Vagina (tissue), 2 donors: ENCODE measurements at places on chromosomes 2 and 18.
A peak's percentile ranks its signal among the peaks of the same experiment; 100 is the strongest.

GRCh38 chr2:62757029-62757428, 51.5 kb downstream of the EHBP1 start:
- no peak overlapping the region for H3K27ac ChIP-seq
- no peak overlapping the region for H3K4me3 ChIP-seq
- no peaks in the 10 kb centered on the region for H3K27me3 ChIP-seq
- no peak for DNase-seq

DNA sequence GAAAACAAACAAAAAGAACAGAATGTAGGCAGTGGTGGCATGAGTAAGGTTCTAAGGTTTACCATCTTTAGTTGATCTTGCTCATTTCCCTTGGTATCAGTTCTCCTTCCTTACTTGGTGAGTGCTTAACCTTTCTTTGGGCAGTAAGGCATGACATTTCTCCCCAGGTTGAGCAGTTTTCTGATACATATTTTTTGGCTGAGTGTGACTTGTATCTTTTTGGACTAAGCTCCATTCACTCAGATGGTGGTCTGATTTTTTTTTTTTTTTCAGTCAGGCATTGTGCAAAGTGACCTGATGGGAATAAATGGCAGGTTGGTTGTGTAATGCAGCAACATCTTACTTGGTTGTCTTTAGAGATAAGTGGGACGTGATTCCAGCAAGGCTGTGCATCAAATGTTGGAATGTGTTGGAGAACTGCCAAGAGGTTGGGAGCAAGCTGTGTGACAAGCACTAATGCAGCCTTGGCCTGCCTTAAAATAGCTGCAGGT, 15.1 kb downstream of the SPTBN1 start:
- no peak overlapping the region for H3K4me3 ChIP-seq
- no peaks in the 10 kb centered on the region for H3K27me3 ChIP-seq
- H3K4me1 ChIP-seq = peaks cover 66% of the 10 kb centered on the region
- DNase-seq = no peak
- H3K36me3 ChIP-seq = no peaks in the 10 kb centered on the region
- peak overlapping the region; percentile 2 for H3K27ac ChIP-seq

DNA sequence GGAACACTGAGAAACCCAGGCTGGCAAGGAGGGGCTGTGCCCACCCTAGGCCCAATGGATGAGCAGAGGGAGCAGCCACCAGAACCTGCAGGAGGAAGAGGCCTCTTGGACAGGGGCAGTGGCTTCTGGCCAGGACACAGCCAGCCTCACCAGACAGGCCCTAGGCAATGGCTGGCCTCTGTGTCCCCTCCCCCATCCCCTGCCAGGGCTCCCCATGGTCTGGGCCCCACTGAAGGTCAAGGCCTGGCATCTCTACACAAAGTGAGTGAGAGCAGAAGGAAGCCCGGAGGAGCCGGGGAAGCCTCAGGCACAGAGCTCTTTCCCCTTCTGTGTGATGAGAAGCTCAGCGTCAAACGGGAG, 6.3 kb downstream of the PRLH start:
- no peak for DNase-seq
- no peak overlapping the region for H3K4me3 ChIP-seq
- H3K27ac ChIP-seq = peak overlapping the region; percentile 47
- no peaks in the 10 kb centered on the region for H3K27me3 ChIP-seq

DNA sequence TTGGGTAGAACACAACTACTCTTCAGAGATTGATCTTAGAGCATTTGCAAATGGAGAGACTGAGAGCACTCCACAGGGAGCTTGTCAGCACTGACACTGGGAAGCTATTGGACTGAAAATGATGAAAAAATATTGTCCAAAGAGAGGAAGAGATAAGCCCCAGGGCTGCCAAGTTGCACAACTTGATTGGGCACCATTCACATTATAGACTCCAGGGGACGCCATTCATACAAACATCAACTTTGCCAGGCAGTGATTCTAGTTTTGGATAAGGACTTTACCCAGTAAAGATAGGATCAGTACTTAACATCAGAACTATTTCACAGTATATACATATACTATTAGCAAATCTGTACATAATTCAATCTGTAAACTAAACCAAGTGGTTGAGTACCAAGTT, 79.6 kb upstream of the MYCN start:
- no peaks in the 10 kb centered on the region for H3K36me3 ChIP-seq
- DNase-seq = no peak
- no peaks in the 10 kb centered on the region for H3K27me3 ChIP-seq
- H3K4me3 ChIP-seq = no peak overlapping the region
- H3K4me1 ChIP-seq = no peaks in the 10 kb centered on the region
- H3K27ac ChIP-seq = no peak overlapping the region

- no peak overlapping the region for H3K27ac ChIP-seq
- H3K27me3 ChIP-seq = no peaks in the 10 kb centered on the region
- no peak overlapping the region for H3K4me3 ChIP-seq
These were observed 6.8 kb upstream of the COX7A2L start for GRCh38 chr2:42367835-42368234.

DNA sequence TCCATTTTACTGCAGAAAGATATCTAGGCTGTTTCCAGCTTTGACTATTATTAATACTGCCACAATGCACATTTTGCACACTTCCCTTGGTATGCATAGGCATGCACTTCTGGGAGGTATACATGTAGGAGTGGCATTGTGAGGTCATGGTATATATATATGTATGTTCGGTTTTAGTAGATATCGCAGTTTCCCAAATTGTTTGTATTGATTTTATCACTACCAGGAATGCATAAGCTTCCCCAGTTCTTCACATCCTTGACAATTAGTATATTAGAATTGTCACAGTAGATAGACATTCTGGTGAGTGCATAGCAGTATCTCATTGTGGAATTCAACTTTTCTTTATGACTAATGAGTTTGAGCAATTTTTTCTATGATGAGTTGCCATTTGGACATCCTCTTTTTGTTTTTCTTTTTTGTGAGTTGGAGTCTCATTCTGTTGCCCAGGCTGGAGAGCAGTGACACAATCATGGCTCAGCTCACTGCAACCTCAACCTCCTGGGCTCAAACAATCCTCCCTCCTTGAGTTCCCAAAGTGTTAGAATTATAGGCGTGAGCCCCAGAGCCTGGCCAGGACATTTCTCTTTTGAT, 4.2 kb upstream of the GRB14 start:
- DNase-seq = no peak
- peaks cover 5% of the 10 kb centered on the region for H3K4me1 ChIP-seq
- no peak overlapping the region for H3K4me3 ChIP-seq
- no peaks in the 10 kb centered on the region for H3K36me3 ChIP-seq
- no peaks in the 10 kb centered on the region for H3K27me3 ChIP-seq

- no peaks in the 10 kb centered on the region for H3K27me3 ChIP-seq
- DNase-seq = no peak
- no peak overlapping the region for H3K27ac ChIP-seq
- H3K4me3 ChIP-seq = no peak overlapping the region
- H3K4me1 ChIP-seq = no peaks in the 10 kb centered on the region
These were observed 73.5 kb upstream of the C2orf15 start for GRCh38 chr2:99067871-99068625.

- no peaks in the 10 kb centered on the region for H3K27me3 ChIP-seq
- no peak for DNase-seq
- H3K36me3 ChIP-seq = no peaks in the 10 kb centered on the region
- peaks cover 18% of the 10 kb centered on the region for H3K4me1 ChIP-seq
These were observed 12.6 kb downstream of the AGAP1 start for GRCh38 chr2:235506291-235506996.

DNA sequence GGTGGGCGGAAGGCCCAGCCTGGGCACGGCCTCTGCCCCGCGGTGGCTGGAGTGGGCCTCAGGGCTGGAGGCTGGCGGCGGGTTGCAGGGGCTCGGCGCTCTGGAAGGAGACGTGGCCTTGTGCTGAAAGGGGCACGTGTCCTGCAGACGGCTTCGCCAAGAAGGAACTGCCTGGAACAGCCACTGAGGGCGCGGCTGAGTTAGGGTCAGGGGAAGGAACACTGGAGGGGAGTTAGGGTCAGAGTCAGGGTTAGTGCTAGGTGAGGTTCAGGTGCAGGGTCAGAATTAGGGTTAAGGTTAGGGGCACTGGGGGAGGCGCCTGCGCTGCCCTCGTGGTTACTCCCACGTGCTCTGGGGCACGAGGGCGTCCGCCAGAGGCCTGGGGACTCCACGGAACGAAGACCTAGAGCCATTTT, 933 bp upstream of the ADNP2 start:
- H3K27ac ChIP-seq = peak overlapping the region; percentile 83
- no peaks in the 10 kb centered on the region for H3K36me3 ChIP-seq
- H3K4me1 ChIP-seq = peaks cover 22% of the 10 kb centered on the region
- H3K4me3 ChIP-seq = no peak overlapping the region

- no peaks in the 10 kb centered on the region for H3K27me3 ChIP-seq
- DNase-seq = no peak
- H3K36me3 ChIP-seq = no peaks in the 10 kb centered on the region
These were observed 43.9 kb downstream of the PKDCC start for GRCh38 chr2:42091671-42092070.

DNA sequence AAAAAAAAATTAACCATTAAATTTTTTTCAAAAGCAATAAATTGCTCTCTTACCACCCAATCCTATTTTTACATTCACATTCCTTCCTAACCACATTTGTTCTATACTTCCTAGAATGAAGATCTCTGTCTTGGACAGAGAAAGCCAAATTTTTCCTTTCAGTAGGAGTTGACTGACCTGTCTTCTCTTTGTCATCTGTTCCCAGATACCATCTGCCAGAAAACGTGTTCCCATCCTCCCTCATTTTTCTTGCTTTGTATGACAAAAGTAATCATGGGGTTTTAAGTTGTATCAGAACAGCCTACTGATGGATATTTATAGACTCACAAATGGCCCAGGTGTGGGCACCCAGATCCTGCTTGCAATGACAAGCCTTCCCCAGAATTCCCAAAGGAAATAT, 182.1 kb downstream of the CYP26B1 start:
- no peaks in the 10 kb centered on the region for H3K36me3 ChIP-seq
- no peak overlapping the region for H3K4me3 ChIP-seq
- DNase-seq = no peak
- H3K27me3 ChIP-seq = no peaks in the 10 kb centered on the region

GRCh38 chr2:46942891-46943626, 27.5 kb upstream of the MCFD2 start:
- no peaks in the 10 kb centered on the region for H3K27me3 ChIP-seq
- peak overlapping the region; percentile 30 for H3K27ac ChIP-seq
- no peaks in the 10 kb centered on the region for H3K36me3 ChIP-seq

GRCh38 chr2:190628591-190629319, 20.1 kb upstream of the NAB1 start:
- peak overlapping the region; percentile 39 for H3K27ac ChIP-seq
- H3K36me3 ChIP-seq = no peaks in the 10 kb centered on the region
- H3K4me1 ChIP-seq = peaks cover 18% of the 10 kb centered on the region
- no peak for DNase-seq

DNA sequence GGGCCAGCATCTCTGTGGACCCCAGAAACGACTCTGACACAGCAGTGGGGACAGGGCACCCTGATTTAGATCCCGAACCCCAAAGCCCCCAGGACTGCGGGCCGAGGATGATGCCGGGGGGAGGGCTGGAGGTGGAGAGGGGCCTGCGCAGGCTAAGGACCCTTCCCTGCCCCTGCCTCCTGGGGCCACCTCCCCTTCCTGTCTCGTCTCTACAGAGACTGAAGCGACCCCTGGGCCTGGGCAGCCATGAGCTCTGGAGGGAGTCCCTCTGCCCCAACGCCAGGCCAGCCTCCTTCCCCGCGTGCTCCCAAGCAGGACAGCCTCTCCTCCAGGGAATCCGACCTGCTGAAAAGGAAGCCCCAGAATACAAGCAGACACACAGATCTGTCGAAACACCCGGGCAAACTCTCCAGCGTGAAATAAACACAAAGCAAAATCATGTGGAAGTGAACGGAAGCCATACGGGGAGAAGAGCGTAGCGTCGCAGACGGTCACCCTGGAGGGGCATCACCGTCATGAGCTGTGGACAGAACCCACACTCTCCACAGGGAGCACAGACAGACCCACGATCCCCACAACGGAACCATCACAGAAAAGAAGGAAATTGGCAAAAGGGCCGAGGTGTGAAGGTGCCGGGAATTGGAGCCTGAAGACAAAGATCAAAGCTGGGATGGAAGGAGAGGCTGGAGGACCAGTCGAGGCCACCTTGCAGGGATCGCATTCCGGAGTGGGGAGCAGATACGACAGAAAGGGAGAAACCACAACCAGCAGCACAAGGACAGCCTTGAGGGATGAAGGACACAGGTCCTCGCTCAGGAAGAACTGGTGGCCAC, 51.0 kb upstream of the CTDP1 start:
- DNase-seq = no peak
- no peak overlapping the region for H3K4me3 ChIP-seq
- H3K4me1 ChIP-seq = no peaks in the 10 kb centered on the region
- no peaks in the 10 kb centered on the region for H3K36me3 ChIP-seq
- no peak overlapping the region for H3K27ac ChIP-seq

DNA sequence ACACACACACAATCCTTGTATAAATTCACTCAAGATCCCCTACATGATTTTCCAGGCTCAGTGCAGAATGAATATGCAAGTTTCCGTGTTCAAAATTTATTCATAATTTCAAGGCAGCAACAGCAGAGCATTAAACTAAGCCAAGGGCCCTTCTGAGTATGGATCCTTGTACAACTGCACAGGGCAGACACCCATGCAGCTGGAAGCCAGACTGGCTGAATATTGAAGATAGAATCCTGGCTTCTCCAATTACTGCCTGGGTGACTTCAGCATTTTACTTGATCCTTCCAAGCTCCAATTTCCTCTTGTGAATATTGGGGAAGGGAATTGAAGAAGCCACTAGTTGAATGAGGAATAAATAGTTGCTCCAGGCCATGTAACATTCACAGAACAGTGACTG, 267.9 kb upstream of the REG3G start:
- H3K4me3 ChIP-seq = no peak overlapping the region
- H3K36me3 ChIP-seq = no peaks in the 10 kb centered on the region
- H3K4me1 ChIP-seq = no peaks in the 10 kb centered on the region
- no peak overlapping the region for H3K27ac ChIP-seq

DNA sequence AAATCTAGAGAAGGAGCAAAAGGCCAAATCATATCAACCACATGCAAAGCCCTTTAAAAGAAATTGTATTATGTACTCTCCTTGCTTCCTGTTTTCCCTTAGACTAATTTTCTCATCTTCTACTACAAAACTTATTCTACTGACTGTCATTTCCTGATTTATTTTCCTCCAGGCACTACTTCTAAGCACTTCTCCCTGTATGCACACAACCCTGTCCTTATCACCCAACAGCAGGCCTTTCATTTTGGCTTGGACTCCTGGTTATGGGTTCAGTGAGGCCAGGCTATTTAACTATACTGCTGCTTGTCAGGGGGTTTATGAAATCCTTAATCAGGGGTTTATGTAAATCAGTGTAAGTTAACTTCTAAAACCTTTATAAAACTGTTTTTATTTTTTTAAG, 205.1 kb upstream of the FAM98A start:
- H3K27me3 ChIP-seq = no peaks in the 10 kb centered on the region
- DNase-seq = no peak
- H3K4me1 ChIP-seq = no peaks in the 10 kb centered on the region
- H3K4me3 ChIP-seq = no peak overlapping the region

DNA sequence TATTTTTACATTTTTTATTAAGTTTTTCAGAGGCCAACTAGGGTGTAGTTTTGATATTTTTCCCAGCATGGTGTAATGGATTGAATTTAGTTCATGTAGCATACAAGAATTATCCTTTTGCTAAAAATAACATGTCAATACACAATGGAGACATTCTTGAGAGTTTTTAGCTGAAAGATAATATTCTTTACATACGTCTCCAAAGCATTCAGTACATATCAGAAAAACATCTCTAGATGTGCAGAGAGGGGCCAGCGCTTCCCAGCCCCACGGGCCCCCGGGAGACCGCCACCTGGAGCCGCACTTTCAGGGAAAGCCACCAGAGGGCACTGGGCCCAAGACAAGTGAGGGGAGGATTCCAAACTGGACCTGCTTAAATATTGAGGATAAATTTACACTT, 499.4 kb downstream of the GALR1 start:
- no peak for DNase-seq
- H3K4me3 ChIP-seq = no peak overlapping the region
- H3K27ac ChIP-seq = no peak overlapping the region
- no peaks in the 10 kb centered on the region for H3K36me3 ChIP-seq
- H3K4me1 ChIP-seq = no peaks in the 10 kb centered on the region
